Central memory CD8-positive, alpha-beta T cell (primary cell): ENCODE measurements at places on chromosomes 7 and 10.

DNA sequence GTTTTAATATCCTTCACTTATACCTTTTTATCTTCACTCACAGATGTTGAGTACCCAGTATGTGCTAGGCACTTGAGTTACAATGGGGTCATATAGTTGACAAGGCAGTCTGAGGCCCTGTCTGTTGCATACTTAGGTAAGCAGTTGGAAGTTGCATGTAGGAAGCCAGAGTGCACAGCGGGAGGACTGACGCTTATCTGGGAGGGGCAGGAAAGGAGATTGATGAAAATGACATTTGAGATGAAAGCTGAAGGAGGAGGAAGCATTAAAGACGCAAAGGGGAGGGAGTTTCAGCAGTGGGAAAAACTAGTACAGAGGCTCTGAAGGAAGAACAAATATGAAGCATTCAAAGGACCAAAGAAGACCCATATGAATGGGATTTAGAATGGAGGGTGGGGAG lies 266.2 kb downstream of the HTR7 start:
- DNase-seq: no peak

GRCh38 chr10:128180843-128181242 lies 54.6 kb upstream of the MKI67 start:
- DNase-seq: no peak

DNA sequence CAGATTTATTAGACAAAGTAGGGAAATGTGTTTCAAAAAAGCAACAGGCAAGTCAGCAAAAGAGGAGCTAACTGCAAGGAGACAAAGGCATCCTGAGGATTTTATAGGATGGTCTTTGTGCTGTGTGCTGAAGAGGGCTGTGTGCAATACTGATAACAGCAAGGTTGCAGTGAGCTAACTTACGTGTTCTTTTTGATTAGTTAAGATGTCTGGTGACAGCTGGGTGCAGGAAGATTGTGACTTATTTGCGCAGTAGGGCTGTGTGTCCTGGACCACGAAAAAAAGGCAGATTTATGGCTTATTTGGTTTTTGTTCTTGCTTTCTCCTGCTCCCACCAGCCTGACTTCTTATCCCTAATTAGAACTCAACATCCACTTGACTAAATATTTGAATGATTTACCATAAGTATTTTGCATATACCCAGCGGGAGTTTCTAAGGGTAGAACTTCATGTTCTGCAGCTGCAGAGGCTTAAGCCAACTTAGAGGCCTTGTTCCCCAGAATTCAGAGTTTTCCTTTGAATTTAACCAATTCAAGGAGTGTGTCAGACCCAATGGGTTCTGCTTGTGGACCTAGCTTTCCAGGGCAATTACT lies 119.0 kb downstream of the ANKRD26 start:
- no peak for DNase-seq

DNA sequence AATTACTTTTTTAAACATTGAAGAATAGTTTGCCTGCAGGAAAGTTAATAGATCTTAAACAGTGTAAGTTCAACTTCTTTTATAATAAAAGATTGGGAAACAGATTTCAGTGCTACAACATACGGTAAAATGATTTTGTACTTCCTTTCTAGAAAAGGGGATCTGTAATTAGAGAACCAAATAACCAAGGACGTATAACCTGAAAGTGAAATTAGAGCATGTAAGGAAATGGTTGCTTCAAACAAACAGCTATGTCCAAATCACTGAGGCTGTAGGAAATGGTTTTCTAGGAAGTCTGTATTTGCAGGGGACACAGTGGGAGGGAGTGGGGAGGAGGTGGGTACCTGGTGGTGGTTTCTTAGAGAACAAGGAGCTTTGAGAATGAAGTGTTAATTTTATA lies 57.9 kb upstream of the EXOC6 start:
- no peak for DNase-seq

GRCh38 chr7:21507627-21508343 lies 35.1 kb upstream of the DNAH11 start:
- DNase-seq: no peak

DNA sequence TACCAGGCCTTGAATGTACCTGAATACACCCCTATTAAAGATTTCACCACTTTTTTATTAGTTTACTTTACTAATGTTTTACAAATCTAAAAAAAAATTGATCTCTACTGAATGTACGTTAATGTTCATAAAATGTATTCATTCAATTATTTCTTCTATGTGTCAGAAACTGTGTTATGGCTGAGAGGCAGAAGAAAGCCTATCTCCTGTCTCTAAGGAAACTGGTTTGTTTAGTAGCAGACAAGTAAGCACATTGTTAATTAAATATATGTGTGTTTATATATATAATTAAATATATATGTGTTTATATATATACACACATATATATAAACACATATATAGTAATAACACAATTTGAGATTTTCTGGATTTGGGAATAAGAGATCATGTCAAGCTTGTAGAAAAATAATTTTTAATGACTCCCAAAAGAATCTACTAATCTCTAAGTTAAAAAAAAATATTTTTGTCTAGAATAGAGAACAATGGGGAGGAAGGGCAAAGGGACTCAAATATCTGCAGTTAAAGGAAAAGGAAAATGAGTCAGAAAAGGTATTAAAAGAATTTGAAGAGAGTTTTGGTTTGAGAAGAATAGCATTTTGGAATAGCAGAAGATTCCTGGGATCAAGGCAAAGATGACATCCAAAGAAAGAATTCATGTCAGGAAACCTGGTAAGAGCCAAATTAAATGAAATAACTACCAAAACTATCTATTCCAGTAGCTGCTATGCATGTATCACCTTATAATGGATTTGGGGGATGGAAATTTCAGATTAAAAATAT lies 92.1 kb downstream of the CH25H start:
- DNase-seq: no peak

- DNase-seq: no peak
These were observed 12.1 kb upstream of the LAMB1 start for GRCh38 chr7:108014747-108015682.

- no peak for DNase-seq
These were observed 277.6 kb downstream of the REEP3 start for GRCh38 chr10:63798599-63799498.

DNA sequence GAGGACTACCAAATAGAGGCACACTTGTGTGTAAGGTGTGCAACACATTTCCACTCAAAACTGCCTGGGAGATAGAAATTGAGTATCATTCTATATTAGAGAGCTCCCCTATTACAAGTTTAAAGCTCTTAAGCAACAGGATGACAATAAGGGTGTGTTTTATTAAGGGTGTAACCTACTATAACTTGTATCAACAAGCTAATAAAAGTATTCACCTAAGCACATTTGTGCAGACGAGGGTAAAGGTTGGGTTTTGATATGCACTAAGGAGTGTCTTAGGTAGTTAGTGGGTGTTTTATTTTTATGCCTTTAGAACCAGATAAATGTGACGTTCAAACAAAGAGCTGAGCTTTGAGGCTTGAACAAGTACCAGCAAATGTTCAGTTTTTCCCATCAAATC lies 2.8 kb upstream of the FAM53B start:
- no peak for DNase-seq

- no peak for DNase-seq
These were observed 6.0 kb downstream of the TEX47 start for GRCh38 chr7:88789480-88790064.

GRCh38 chr10:128254476-128254875 lies 128.3 kb upstream of the MKI67 start:
- DNase-seq: no peak

DNA sequence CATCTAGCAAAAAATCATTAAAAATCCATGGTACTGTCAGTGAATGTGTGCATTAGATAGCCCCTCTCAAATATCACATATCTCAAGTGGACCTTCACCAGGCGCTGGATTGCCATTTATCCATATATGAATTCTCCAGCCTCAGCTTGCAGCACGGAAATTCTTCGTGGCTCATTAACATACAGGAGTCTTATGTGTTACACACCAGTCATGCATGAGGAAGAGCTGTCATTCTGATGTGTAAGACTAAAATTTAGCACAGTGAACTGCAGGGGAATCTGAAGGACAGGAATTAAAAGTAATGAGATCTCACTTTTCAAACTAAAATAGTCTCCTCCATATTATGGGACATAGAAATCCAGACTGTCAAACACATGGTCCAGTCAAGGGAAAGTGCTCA lies 542.4 kb upstream of the DPP6 start:
- no peak for DNase-seq

DNA sequence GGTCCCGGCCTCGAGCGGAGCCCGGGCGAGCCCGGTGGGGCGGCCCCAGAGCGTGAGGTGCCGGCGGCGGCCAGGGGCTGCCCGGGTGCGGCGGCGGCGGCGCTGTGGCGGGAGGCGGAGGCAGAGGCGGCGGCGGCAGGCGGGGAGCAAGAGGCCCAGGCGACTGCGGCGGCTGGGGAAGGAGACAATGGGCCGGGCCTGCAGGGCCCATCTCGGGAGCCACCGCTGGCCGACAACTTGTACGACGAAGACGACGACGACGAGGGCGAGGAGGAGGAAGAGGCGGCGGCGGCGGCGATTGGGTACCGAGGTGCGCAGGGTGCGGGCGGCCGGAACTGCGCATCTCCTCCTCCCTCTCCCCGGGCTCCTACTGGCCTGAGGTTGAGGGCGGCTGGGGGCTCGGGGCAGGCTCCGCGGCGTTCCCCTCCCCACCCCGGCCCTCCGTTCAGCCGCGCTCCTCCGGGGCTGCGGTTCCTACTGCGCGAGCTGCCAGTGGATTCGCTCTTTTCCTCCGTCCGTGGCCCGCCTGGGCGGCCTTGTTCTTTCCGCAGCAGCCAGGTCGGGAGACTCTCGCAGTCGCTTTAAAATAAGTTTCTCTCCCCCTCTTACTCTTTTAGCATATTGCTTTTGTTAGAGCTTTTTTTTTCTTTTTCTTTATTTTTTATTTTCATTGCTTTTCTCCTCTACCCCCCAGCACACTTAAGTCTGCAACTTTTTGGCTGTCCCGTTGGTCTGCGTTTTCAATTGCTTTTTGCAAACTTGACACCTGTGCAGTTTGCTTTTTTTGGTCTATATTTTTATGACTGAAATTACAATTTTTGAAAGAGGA lies 600 bp downstream of the SIRT1 start:
- DNase-seq: peak; percentile 68

- no peak for DNase-seq
These were observed 31.9 kb downstream of the MICU1 start for GRCh38 chr10:72593963-72594362.

- no peak for DNase-seq
These were observed 482.6 kb downstream of the RPS24 start for GRCh38 chr10:78516236-78516635.

DNA sequence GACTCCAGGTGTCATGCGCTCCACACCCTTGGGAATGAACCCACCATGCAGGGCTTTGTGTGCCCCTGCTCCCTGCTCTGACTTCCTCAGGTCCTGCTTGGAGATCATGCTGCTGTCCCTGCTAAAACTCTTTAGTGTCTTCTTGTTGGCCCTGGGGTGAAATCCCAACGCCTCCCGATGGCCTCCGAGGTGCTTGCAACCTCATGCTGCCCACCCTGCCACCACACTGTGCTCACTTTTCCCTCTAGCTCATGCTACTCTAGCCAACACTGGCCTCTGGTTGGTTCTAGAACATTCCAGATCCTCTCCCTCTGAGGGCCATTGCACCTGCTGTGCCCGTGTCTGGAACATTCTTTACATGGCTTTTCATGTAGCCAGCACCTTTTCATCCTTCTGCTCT lies 227.7 kb downstream of the ADAM12 start:
- no peak for DNase-seq

DNA sequence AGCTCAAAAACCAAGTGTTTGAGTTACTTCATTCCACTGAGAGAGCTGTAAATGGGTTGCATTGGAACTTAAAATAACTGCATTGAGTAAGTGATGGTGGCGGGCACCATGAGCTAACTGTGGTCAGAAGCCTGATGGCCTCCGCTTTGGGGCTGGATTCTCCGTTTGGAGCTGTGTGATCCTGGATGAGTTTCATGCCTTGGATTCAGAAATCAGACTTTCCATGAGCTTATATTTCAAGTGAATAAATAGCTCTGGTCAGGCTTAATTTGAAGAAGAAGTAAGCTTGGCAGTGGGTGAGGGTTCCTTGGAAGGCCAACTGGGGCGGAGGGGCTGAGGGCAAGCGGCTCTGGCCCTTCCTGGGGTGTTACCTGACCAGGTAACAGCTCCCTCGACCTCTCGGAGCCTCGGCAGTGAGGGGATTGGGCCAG lies 5.6 kb downstream of the HTRA1 start:
- no peak for DNase-seq

- no peak for DNase-seq
These were observed 59.8 kb downstream of the VAX1 start for GRCh38 chr10:117078168-117078837.

DNA sequence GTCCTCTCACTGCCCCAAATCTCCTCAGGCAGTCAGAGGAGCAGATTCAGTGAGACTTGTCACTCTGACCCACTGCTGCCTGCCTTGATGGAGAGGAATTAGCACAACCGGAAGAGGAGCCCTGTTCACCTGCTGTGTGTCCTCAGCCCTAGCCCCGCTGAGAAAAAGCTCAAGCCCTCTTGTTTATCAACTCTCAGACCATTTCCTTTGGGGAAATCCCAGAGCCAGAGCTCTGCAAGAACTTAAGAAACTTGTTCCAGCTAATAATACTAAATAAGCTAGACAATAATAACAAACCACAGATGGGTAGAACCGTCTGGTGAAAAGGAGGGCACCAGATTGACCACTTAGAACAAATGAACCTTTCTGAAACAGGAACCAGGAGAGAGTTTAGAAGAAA lies 37.7 kb upstream of the ITGB1 start:
- DNase-seq: no peak

GRCh38 chr10:59635502-59636290 lies 74.0 kb downstream of the SLC16A9 start:
- DNase-seq: no peak

DNA sequence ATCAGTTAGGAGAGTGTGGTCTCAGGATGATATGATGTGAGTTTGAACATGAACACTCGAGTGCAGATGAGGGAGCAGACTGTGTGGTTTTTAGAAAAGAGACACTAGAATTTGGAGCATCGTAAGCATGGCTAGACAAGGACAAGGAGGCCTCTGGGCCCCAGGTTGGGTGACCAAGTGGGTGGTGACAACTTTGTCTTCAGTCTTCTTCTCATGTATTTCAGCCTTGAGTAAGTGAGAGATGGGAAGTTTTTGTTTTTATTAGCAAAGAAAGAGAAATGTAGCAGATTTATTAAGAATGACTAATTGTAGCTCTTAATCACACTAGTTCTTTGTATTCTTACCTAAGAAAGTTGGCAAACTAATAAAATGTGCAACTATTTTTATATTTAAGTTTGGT lies 16.3 kb downstream of the TES start:
- no peak for DNase-seq

DNA sequence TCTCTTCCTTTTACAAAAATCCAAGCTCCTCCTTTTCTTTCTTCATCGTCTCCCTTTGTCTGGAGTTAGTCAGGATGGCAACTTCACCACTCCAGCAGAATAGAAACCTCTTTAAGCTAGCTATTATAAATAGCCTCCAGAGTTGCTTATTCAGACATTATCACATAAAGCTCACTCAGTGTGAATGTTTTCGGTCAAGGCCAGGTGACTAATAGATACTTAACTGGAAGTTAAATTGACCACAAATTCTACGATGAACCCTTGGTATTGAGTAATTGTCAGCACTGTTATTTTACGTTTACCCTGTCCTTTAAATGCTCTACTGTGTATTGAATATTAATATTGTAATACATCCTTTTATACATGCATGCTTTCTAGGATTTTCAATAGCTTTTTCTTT lies 340.4 kb downstream of the OTUD1 start:
- DNase-seq: no peak
